Right renal pelvis (tissue), 4 donors: ENCODE measurements at places on chromosomes 7 and 10.
A peak's percentile ranks its signal among the peaks of the same experiment; 100 is the strongest.

DNA sequence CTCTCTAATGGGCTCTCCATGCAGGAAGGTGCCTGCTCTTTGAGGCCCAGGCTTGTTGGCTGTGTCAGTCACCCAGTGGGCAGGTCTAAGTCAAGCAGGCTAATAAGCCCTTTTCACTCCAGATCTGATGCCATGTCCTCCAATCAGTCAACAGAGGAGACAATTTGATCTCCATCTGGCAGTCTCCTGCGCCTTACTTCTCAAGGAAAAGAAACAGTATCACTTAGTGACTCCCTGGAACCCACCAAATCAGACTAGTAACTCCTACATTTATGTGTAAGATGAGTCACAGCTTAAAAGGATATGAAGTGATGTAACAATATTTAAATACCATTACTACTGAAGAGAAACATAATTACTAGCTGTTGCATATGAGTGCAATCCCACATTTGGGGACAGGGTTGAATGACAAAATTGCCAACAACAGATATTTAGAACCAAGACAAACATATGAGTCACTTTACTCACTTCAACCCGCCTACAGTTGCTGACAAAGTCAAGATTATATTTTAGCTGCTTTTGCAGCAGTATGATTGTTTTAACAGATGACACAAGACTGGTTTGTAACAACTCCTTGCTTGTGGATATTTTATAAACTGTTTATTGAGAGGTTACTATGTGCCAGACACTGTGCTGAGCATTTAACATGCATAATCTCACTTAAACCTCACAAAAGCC is 72.1 kb downstream of the USP6NL start:
- DNase-seq, result no peak

- DNase-seq, result no peak
Observed at GRCh38 chr7:112357136-112357535, 93.1 kb upstream of the IFRD1 start.

DNA sequence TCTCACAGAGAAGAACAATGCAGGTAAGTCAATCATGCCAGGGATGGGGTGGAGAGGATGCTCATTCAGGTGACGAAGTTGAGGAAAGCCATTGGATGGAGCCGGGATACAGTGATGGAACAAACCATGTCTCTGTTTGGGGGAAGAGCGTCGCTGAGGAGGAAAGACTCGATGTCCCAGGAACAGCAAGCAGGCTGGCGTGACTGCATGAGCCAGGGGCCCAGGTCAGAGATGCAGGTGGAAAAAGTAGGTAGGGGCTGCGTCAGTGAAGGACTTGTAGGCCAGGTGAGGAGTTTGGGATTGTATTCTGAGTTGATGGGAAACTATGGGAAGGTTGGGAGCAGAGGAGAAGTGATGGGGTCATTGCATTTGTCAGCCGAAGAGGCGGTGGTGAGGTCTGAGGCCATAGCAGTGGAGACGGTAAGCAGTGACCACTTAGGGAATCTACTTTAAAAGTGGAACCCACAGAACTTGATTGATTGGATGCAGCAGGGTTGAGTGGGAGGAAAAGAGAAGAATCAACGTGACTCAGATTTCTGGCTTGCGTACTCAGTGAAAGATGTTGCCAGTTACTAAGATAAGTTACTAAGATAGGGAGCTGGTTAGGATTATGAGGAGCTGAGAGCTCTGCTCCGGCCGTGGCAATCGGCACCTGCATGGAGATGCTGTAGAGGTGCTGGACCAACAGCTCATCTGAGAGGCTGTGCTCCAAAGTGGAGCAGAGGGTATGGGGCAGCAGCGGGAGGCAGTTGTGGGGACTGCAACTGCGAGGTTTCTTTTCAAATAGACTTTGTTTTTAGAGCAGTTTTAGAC is 12.5 kb upstream of the IL2RA start:
- DNase-seq, result no peak

DNA sequence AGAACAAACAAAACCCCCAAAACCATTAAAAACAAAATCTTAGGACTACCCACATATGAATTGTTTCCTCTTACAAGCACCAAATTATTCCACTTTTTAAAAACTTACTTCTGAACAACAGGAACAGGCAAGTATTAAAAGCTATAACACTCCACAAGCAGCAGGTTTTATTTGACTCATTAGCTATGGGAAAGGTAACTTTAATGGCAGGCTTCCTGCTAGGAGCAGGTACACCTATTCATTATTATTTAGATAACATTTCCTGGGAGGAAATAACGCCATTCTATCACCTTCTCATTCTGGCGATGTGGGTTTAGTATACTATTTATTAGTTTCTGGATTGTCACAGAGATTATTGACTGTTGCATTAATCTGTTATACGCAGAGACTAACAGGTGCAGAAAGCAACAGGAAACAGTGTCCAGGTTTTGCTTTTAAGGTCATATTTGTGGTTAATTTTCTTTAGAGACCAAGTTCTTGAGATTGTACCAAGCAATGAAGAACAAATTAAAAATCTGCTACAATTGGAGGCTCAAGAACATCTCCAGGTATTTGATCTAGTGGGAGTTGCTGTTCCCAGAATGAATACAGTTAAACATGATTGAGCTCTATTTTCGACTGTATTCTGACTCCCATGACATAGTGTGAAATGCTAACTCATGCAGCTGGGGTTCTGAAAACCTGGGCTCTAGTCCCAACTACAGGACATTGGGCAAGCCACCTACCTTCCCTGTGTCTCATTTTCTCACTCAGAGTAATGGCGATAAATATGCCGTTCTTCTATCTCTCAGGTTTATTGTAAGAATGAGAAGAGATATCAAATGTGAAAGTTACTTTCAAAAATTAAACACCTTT is 2.0 kb downstream of the CPA2 start:
- DNase-seq, result no peak

- DNase-seq, result peak; percentile 47
Observed at GRCh38 chr10:121411004-121411403, 187.2 kb downstream of the FGFR2 start.

DNA sequence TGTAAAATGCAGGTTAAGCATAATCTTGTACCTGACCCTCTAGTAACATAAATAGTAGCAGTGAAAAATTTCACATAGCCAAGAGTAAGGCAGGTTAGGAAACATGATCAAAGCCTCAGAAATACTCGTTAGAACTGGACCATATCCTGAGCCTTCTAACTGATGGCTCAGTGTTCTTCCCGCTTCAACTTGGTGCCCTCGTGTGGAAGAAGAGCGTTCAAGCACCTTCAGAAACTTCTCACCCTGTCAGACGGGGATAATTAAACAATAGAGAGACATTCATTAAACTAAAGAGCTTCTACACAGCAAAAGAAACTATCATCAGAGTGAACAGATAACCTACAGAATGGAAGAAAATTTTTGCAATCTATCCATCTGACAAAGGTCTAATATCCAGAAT is 124.5 kb downstream of the MYOF start:
- no peak for DNase-seq

DNA sequence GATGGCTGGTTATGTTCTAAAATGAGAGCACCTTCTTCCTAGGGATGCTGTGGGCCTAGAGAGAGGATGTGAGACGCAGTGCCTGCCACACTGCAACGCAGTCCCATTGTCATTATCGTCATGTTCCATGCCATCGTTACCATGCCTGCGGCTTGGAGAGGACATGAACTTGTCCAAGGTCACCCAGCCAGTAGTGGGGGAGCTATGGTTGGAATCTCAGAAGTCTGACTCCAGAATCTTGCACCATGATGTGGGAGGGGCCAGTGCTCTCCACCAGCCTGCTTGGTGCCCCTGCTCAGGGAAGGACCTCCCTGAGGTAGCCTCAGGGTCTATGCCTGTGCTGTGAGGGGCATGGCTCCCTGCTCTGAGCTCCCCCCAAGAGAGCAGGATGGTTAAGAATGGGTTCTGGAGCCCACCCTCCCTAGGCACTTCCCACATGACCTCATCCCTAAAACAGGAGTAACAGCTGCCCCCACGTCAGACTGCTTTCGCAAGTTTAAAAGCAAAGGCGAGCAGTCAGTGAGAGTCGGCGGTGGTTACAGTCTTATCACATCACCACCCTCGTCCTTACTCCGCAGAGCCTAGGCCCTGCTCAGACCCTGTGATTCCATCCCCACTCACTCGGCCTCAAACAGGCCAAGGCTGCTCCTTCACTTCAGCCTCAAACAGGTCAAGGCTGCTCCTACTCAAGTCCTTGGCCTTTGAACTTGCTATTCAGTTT is 50.4 kb downstream of the HABP2 start:
- DNase-seq, result no peak

DNA sequence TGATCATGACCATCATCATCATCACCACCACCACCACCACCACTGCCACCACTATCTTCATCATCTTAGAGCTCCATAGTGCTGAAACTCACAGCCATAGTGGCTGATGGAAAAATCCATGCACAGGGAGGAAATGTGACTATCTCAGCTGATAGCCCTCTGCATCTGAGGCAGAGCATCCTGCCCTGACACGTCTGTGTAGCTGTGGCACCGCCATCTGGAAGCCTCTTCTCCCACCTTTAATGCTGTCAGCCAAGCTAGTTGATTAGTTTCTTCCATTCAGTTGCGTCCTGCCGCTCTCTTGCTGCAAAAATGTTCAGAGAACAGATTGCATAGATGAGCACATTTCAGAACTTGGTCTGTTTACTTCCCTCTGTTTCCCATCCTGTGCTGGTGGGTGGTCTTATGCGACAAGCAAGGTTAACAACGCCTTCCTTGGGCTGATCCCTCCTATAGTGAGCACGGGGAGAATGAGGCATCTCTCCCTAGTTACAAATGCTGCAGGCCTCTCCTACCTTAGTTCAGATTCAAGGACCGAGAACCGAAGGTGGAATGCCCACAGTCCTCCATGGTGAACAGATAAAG is 478.6 kb downstream of the PLXNA4 start:
- DNase-seq, result no peak

DNA sequence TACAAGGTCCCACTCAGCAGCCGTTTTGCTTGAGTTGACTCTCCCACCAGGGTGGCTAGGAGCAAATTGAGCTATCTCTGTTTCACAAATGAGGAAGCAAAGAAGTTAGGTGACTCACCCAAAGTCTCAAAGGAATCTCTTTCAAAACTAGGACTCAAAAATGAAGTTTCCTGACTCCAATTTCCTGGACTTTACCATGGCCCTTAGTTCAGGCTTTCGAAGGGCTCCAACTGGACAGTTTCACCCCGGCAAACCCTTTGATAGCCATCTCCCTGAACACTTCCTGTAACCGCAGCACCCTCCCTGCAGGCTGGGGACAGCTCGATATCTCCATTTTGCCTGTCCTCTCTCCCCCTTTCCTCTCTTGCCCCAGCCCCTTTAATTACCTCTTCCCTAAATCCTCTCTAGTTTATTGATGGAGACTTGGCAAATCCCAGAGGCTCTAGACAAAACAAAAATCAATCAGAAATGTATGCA is 4.7 kb upstream of the AFAP1L2 start:
- no peak for DNase-seq

DNA sequence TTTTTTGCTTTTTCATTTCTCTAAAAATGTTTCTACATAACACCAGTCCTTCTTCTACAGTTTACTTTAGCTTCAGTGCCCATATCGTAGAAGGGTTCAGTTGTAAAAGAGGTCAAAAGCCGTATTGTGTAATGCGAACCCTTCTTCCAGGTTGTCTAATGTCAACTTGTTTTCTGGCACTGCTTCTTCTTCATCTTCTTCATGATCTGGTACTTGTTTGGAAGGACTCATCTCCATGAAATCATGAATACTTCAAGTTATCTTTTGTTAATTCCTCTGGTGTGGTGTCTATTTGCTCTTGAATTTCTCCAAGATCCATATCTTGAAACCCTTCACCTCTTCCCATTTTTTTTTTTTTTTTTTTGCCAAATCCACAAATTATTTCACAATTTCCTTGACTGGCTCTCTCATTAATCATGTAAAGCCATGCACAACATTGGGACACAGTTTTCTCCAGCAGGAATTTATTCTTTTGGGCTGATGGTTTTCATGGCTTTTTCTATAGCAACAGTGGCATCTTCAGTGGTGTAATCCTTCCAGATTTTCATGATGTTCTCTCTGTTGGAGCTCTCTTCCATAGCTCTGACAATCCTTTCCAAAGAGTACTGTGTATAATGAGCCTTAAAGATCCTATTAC is 85.1 kb downstream of the CPED1 start:
- no peak for DNase-seq

- DNase-seq, result no peak
Observed at GRCh38 chr10:93559490-93559889, 7.0 kb upstream of the FFAR4 start.

DNA sequence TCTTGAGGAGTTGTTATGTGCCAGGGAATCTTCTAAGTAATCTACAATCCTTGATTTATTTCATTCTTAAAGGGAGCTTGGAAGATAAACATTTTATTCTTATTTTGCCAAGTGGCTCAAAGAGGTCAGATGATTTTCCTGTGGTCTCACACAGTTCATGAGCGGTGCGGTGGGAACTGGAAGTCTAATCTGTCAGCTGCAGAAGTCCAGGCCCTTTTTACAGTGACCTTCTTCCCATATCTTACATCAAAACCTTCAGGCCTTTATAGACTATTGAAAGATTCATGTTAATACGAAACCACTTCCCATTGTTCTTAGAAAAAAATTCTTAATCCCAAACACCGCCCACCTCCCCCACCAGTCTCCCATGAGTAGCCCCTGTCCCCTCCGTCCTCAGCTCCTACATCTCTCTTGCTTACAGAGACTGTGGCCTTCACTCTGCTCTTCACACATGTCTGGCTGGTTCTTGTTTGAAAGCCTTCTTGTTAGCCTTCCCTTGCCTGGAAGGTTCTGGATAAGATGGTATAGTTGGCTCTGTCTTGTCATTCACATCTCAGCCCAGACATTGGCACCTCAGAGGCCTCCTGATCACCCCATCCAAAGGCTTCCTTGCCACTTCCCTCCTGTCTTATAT is 61.5 kb downstream of the ITGA8 start:
- no peak for DNase-seq

GRCh38 chr10:79003183-79004100 is 65.3 kb upstream of the ZMIZ1 start:
- peak; percentile 25 for DNase-seq

GRCh38 chr7:150370612-150371071 is 2.0 kb downstream of the REPIN1 start:
- no peak for DNase-seq

- no peak for DNase-seq
Observed at GRCh38 chr7:72538856-72539255, 126.7 kb upstream of the CALN1 start.
